ENCODE measurements at places on chromosomes 1 and 21. TPM values are rescaled to one million over a fixed set of nuclear protein-coding genes. Genes with fewer than 3 reads are reported as not detected.

Gene KRTAP11-1
- total RNA-seq = not detected

- DNase-seq = no peak
These were observed 5.7 kb downstream of the SZRD1 start for GRCh38 chr1:16372535-16373285.

- no peak for DNase-seq
These were observed 61.5 kb upstream of the JAK1 start for GRCh38 chr1:65027666-65028358.

- no peak for DNase-seq
These were observed 357.7 kb downstream of the USP25 start for GRCh38 chr21:16087523-16087922.

DNA sequence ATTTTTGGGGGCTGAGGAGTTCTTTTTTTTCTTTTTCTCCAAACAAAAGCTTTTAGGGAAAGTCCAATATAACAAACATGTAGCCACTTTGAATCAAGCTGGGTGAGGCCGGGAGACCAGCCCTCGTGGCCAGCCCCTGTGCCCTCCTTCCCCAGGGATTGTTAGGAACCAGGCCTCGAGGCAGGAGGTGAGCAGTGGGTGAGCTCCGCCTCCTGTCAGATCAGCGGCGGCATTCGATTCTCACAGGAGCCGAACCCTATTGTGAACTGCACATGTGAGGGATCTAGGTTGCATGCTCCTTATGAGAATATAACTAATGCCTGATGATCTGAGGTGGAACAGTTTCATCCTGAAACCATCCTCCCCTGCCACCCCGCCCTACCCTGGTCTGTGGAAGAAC, 41.8 kb upstream of the TTC22 start:
- no peak for DNase-seq

Gene ANKRD45
- total RNA-seq = 3.2 TPM

- no peak for DNase-seq
These were observed 54.5 kb upstream of the FAM78B start for GRCh38 chr1:166221316-166221715.

DNA sequence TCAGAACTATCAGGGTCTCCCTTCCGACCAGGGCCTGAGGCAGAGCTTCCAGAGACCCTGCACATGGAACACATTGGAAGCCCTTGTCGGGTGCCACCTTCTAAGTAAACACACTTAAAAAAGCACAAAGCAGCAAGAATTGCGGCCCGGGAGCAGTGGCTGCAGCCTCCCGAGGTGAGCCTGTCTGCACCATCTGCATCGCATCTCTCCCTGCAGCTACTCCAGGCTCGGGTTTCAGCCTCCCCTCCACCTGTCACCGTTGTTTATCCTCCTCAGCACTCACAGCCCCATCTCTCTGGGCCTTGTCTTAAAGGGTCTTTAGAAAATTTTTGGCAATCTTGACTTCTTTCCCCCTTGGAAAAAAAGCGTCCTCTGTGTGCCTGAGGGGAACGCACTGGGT, 95.1 kb upstream of the ARHGEF16 start:
- no peak for DNase-seq

Gene S100A16
- 138 TPM for total RNA-seq

GRCh38 chr1:181318858-181319235, 164.5 kb upstream of the CACNA1E start:
- DNase-seq = no peak

Gene KLHDC8A
- not detected for total RNA-seq
